ENCODE measurements at places on chromosomes 2 and 18.

DNA sequence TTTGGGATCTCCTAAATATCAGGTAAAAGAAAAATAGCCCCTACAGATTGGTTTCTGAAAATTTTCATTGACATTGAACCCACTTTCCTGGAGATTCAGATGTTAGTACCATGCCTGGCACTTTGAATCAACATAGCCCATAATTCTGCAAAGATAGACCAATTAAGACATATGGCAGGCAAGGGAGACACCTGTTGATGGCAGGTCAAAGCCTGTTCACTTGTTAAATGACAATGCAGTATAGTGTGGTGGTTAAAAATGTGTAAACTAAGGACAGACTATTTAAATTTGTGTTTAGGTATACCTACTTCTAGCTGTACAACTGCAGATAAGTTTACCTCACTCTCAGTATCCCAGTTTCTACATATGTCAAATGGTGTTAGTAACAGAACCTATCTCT lies 178.1 kb upstream of the MMADHC start:
- no peak for DNase-seq

DNA sequence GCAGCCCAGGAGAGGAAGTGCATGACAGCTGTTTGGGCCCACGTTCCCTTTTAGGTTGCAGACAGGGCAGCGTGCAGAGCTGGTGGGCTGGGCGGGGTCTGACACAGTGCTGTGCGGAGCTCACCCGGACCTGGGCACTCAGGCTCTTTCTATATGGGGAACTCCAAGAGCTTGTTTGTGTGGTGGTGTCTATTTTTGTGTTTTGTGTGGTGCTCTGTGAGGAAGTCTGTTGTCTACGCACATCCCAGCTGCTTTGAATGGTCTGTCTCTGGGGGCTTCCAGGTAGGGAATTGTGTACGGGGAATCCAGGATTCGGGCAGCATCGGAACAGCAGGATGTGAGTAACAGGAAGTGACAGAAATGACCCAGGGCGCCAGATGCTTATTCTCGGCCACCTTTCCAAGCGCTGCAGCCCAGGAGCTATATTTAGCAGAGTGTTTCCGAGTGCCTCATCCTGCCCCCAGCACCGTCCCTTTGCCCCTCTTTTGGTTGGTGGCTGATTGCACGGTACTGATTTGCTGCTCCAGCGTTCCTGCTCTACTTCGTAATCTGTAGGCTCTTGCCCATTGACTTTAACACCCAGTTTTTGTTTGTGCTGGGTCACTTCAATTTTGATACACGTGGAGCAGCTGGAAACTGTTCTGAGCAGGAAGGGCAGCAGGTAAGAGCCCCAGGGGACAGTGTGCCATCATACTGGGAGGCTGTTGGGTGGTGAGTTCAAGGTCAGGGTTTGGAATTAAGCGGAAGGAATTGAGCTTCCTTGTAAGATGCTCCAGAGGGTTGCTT lies 64.7 kb downstream of the DGKD start:
- no peak for DNase-seq

- no peak for DNase-seq
Observed at GRCh38 chr18:6376433-6377229, 38.1 kb downstream of the L3MBTL4 start.

DNA sequence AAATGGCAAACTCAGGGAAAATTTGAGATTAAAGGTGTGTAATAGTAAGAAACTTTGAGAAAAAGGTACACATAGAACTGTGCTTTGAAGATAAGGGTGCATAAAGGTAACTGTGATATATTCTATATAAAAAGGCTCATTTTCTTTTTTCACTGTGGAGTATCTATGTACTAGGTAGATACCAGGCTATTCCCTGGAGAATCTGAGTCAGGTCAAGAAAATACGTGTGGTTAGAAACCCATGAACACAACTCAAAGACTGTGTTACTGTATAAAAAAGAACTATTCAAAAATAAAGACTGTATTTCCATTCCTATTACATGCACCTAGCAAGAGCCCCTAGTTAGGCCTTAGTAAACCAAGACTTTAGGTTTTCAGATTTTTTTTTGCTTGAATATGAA lies 100.1 kb upstream of the GRB14 start:
- DNase-seq: no peak

- no peak for DNase-seq
Observed at GRCh38 chr2:53234548-53234903, 533.1 kb upstream of the CHAC2 start.

DNA sequence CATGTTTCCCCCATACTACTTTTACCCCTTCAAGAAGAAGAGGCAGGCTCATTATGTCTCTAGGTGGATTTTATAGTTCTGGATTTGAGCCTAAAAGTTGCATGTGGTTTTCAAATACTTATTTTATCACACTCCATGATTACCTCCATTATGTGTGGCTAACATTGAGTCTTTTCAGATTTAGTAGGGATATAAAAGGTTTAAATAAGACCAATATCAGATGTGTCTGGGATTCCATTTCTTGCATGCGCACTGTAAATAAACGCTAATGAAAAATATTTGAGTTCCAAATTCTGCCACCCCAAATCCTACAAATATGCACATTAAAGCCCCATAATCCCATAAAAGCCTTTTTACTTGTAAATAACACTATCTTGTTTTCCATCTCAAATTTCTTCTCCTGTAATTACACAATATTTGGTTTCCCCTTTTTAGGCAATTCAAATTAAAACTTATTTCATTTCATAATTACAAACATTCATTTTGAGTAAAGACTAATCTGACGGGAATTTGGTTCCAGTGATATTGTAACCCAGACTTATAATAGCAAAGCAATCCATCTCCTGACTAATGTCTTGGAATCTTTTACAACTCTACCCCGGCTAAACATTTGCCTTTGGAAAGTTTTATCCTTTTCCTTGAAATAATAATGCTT lies 600.0 kb downstream of the SLC4A3 start:
- no peak for DNase-seq

- DNase-seq: no peak
Observed at GRCh38 chr2:236985761-236986339, 99.8 kb upstream of the COPS8 start.

- DNase-seq: no peak
Observed at GRCh38 chr18:46939998-46940571, 22.7 kb downstream of the KATNAL2 start.

DNA sequence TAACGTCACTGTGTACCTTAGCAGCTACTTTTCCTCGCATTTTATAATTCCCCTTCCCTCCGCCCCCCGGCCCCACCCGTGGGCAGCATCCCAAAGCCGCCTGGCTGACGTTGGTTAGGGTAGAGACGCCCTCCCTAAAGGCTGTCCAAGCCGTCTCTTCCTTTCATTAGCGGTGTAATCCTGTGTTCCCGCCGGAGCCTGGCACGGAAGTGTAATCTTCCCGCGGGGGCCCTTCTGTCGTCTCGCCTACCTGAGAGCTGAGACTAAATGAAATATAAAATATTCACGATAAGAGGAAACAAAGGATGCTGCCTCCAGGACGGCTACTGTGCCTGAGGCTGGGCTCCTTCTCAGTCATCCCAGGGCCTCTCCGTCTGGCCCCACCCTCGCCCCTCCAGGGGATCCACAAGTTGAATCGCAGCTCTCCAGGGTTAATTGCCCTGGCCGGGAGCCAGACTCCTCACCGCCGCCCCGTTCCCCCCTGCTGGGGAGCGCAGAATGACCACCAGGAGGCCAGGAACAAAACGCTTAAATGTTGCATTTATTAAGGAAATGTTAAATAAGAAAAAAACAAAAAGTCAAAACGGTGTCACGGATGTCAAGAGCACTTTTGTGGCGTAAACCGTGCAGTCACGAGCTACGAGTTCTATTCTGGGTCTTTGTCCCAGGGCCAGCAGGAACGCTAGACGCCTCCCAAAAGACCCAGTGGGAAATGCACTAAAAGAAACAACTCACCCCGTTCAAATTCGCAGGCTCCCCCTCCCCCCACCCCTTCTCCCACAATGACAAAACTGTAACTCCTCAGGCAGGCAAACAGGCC lies 1.5 kb downstream of the RPRM start:
- DNase-seq: no peak

DNA sequence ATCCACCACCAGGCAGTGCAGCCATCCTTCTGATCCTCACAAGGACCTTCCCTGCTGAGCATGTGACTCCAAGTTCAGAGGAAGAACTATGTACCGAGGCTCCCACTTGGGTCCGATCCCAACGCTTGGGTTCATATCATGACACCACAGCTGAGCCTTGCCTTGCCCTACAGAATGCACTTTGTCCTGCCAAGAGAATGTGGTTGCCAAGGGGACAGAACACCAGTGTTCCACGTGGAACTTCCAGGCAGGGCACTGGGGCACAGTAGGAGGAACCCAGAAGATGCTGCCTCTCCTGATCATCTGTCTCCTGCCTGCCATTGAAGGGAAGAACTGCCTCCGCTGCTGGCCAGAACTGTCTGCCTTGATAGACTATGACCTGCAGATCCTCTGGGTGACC lies at the start of gene TEX51:
TSS of gene TEX51 (plus strand) at position 255 of the 400 bp plus-strand sequence. CDS start at position 284, 29 bp downstream.
- DNase-seq: no peak

- no peak for DNase-seq
Observed at GRCh38 chr2:80193566-80193965, 111.0 kb downstream of the LRRTM1 start.

GRCh38 chr2:191878548-191879279 lies 31.8 kb upstream of the CAVIN2 start:
- DNase-seq: no peak

DNA sequence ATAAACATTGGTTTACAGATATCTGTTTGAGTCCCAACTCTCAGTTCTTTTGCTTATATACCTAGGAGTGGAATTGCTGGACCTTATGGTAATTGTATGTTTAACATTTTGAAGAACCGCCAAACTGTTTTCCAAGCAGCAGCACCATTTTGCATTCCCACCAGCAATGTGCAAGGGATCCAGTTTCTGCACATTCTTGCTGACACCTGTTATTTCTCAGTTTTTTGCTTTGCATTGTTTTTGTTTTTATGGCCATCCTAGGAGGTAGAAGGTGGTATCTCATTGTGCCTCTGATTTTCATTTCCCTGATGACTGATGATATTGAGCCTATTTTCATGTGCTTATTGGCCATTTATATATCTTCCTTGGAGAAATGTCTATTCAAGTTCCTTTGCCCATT lies 71.2 kb downstream of the MCFD2 start:
- no peak for DNase-seq

- no peak for DNase-seq
Observed at GRCh38 chr2:62706721-62707521, 1.4 kb downstream of the EHBP1 start.

- DNase-seq: no peak
Observed at GRCh38 chr2:174342686-174343342, 8.1 kb downstream of the SP9 start.

GRCh38 chr2:191995285-191995684 lies 148.4 kb upstream of the CAVIN2 start:
- no peak for DNase-seq

GRCh38 chr2:235669269-235669831 lies 175.5 kb downstream of the AGAP1 start:
- DNase-seq: no peak
